Activated naive CD4-positive, alpha-beta T cell treated with Interleukin-2 at 50 U/mL for 16 hours (primary cell): ENCODE measurements at places on chromosomes 5 and 9.

- DNase-seq: no peak
These were observed 112.0 kb upstream of the SPOCK1 start for GRCh38 chr5:137611011-137611580.

GRCh38 chr5:74095871-74096270, 469.9 kb downstream of the ARHGEF28 start:
- no peak for DNase-seq

GRCh38 chr9:85984457-85984856, 43.5 kb downstream of the NAA35 start:
- DNase-seq: no peak

DNA sequence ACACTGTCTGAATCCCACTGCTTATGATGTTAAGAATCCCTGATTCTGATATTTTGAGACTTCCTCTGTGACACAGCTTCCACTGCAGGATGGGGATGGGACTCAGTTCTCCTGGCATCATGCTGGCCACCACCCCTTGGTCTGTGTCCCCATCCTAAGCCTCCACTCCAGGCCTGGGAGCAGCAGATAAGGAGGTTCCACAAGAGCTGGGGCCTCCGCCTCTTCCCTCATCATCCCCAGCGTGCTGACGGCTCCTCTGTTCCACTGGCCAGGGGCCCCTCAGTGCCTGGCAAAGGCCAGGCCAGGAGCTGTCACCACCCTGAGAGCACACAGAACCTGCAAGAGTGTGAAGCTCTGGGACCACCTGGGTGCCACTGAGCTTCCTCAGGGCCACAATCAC, 40.6 kb downstream of the CAMK2A start:
- no peak for DNase-seq

GRCh38 chr5:169848792-169849191, 131.5 kb downstream of the INSYN2B start:
- no peak for DNase-seq

GRCh38 chr9:96720435-96720834, 57.5 kb downstream of the ZNF510 start:
- DNase-seq: no peak

DNA sequence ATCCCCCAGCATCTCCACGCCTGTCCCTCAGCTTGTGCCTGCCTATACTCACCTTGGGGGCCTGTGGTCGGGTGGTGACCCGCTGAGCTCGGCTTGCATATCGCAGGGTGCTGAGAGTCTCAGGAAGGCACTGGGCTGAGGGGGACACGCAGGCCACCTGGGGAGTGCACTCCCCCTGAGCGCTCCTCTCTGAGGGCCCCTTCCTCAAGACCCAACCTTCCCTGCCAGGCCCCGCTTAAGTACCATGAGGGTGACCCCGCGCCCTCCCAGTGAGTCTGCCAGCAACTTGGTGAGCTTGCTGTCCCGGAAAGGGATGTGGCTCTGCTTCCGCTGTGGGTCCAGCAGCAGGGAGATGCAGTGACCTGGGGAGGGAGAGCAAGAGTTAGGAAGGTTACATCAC, 4.1 kb downstream of the KIF12 start:
- no peak for DNase-seq

DNA sequence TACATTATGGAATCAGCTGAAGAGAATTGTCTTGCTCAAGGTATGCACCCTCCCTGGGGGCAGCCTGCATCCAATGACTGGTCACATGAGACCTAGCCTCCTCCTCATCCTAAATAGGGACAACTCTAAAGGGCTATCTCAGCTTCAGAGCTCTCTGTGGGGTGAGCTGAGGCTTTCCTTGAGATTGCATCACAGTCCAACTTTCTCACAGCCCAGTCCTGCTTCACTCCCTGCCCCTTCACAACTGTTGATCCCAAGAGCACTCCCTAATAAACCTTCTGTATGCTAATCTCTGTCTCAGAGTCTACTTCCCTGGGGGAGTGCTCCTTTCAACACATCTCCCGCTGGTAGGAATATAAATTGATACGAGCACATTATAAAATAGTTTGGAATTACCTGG, 44.1 kb upstream of the ERBIN start:
- DNase-seq: no peak

- no peak for DNase-seq
These were observed 51.7 kb downstream of the SHB start for GRCh38 chr9:38017149-38017884.

GRCh38 chr9:133728856-133729616, 9.1 kb downstream of the SARDH start:
- DNase-seq: no peak

DNA sequence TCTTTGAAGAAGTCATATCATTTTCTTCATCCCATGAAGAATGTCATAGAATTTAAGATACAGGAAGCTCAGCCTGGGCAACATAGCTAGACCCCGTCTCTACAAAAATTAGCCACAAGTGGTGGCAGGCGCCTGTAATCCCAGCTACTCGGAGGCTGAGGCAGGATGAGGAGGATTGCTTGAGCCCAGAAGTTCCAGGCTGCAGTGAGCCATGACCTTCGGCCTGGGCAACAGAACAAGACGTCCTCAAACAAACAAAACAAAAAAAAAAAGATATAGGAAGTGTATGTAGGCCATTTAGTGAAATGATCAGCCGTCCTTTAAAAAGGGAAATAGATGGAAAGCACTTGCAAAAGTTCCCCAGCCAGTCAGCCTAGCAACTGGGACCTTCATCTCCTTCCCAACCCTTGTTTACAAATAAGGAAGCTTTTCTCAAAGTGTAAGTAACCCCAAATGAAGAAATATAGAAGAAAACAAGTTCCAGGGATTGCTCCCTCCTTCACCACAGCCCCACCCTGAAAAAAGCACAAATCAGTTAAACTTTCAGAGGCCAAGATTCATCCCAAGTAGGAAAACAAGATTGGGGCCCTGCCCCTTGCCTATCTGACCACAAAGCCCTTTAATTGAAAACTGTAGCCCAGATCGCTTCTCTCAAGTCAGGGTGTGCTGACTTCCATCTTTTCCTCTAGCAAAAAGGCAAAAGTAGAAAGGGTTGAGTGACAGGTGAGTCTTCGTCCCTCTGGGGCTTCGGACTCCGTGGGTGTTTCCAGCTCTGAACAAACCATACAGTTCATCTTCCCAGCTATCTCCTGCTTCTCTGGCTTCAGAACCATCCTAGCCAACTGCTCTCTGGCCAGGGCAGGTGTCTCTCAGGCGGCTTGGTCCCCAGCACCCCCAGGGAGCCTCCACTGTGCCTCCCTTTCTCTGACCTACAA, 1.2 kb downstream of the SLC31A2 start:
- DNase-seq: no peak

GRCh38 chr9:78871452-78872331, 574.8 kb downstream of the PSAT1 start:
- no peak for DNase-seq

- DNase-seq: no peak
These were observed 21.3 kb downstream of the ABCA1 start for GRCh38 chr9:104906441-104907277.

- DNase-seq: no peak
These were observed 22.2 kb upstream of the CXCL14 start for GRCh38 chr5:135600971-135601381.

DNA sequence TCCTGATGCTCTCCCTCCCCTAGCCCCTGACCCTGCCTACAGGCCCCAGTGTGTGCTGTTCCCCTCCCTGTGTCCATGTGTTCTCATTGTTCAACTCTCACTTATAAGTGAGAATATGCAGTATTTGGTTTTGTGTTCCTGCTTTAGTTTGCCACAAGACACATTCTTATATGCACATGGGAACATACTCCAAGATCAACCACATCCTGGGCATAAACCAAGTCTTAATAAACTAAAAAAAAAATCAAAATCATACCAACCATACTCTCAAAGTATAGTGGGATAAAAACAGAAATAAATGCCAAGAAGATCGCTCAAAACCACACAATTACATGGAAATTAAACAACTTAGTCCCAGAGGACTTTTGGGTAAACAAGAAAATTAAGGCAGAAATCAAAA, 11.2 kb upstream of the ZCCHC9 start:
- DNase-seq: no peak

DNA sequence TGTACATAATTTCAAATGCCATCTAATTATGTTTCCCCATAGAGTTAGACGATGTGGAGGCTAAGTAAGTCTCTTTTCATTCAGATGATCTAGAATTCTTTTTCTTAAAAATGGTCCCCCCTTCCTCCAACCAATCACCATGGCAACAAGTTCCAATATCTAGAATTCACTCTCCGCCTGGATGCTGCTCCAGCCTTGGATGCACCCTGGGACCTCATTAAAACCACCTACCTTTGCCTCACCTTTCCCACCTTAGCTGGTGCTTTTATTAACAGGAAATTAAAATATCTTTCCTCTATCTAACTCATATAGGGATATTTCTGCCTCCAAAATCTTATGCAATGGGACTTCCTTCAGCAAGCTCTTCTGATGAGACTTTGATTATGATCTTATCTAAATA, 49.0 kb downstream of the DIRAS2 start:
- DNase-seq: no peak

DNA sequence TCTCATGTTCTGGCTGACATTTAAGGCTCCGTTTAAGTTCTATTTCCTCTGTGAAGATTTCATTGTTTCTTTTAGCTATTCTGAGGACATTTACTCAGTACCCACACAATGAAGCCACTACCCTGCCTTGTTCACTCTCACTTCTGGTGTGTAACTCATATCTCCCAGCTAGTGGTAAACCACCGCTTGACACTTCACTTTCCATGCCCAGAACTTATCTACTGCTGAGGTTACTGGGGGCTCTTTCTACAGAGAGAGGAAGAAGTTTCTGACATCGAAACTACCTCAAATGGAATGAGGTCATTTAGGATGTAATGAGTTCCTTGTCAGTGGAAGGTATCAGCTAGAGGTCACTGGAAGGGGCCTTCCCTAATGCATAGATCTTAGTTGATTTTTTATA, 501.5 kb downstream of the DMAC1 start:
- DNase-seq: no peak

GRCh38 chr5:93421987-93422401, 159.0 kb downstream of the NR2F1-AS1 start:
- DNase-seq: no peak

- no peak for DNase-seq
These were observed 46.4 kb upstream of the KDM4C start for GRCh38 chr9:6711403-6711802.

DNA sequence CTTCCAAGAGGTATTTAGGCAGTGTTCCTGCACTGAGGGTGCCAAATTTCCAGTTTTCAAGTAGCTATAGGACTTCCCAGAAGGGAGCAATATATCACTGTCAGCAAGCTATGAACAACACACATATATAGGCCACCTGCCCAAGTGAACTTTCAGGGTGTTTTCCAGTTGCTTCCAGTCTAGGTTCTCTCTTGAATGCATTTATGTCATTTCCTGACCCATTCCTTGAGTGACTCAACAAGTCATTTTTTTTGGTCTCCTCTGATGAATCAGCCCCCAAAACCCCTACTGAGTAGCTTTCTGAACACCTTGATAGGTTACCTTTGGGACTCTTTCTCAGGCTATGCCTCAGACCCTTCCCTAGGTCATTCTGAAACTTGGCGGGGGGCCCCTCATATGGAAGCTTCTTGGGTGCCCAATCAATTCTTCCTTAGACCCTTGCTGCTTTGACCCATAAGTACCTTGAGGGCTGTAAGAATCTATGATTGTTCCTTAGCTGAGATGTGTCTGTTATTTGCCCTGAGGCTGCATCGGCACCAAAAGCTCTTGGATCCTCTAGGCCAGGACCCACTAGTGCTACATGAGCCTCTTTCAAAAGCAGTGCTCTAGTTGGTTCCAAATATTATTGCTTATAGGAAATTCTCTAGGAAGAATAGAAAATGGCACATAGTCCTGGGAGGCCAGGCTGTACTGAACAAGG, 12.4 kb downstream of the DNAJB5 start:
- DNase-seq: no peak

DNA sequence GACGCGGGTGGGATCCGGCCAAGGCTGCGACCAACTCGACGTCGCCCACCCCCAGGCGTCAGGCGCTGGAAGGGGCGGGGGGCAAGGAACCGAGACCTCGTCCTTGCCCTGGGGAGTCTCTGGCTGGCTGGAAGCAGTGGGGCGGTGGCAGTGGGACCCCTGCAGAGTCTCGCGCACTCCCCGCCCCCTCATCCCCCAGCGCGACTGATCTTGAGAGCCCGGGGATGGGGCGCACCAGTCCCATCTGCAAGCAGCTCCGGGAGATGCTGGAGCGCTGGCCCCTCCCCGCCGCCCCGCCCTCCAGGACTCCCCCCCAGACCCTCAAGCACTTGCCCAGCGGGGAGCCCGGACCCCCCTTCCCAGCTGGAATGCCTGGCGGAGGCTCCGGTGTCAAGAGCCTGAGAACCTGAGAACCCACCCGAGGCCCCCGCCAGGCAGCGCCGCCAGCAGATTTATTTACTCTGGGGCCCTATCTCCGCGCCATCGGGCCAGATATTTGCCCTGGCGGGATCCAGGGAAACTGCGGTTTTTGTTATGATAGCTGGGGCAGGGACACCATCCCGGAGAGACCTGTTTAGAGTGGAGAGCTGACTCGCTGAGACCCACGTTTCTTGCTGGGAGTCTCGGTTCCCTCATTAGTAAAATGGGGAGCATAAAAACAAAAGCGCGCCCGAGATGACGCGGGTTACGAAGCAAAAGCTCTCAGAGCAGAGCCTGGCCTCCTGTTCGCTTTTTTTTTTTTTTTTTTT, 1.2 kb downstream of the PRRT1B start:
- peak; percentile 14 for DNase-seq

- no peak for DNase-seq
These were observed 250.8 kb upstream of the FBXL7 start for GRCh38 chr5:15249152-15249551.

DNA sequence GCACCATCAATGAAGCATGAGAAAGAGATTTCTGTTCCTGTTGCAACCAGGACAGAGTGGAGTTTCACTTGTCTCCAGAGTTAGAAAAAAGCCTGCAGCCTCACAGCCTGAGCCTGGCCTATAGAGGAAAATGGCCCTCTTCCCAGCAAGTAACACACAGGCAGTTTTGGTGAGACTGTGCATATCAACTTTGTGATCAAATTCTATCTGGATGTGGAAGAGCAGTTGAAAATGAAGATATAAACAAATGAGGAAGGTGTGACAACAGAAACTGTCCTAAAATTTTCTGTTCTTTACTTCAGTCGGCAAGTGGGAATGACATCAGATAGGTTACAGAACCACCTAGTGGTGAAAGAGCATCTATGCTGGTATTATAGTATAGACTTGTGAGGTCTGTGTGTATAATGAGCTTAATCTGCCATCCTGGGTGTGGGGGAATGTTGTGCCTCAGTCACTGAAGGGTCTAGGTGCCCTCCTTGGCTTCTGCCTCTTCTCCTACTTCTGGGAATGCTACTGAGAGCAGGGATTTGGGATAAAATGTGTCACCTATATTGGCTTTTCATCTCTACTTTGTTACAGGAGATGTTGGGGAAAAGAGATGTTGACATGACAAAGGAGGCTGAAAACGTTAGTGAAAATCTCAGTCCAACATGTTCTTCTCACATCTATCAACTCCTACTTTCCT, 28.2 kb downstream of the YIPF5 start:
- DNase-seq: no peak

GRCh38 chr5:59207401-59207800, 624.5 kb downstream of the RAB3C start:
- DNase-seq: no peak

DNA sequence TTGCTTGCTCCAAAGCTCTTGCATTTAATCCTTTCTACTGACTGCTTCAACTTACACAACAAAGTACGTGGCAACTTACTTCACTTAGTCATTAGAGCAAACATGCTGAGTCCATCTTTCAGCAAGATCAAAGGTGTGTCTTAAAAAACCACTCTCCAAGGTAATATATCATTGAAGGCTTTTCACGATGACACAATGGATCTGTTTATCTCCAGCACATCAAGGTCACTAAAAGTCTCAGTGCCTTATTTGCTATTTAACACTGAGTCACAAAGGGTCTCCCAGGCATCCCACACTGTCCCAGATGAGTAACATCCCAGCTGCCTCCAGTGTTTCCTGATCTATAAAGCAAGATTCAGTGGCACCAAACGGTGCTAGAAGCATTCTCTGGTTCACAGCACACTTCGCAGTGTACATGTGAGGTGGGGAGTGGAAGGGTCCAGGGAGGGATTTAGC, 3.7 kb upstream of the CLK4 start:
- DNase-seq: no peak
